ENCODE measurements at places on chromosomes 7 and 10.

DNA sequence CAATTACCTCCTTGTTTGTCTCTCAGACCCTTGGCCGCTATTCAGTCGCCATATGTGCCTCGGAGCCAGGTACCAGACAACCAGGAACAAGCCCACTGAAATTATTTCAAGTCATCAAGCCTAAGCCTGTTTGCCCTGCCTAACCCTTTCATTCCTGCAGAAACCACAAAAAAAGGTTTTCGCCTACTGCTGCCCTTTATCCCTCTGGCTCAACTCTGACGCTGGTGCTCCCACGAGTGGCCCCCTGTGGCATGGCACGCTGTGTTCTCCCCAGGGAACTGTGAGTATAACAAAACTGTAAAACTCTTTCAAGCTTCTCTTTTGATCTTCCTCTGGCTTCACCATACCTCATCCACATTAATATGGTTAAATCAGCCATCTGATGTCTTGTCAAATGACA lies 215.7 kb upstream of the CDC14C start:
- no peaks in the 10 kb centered on the region for H3K27me3 ChIP-seq
- H3K4me1 ChIP-seq, result no peaks in the 10 kb centered on the region
- DNase-seq, result no peak

- no peak overlapping the region for H3K27ac ChIP-seq
- DNase-seq, result no peak
- no peaks in the 10 kb centered on the region for H3K4me1 ChIP-seq
- H3K4me3 ChIP-seq, result no peak overlapping the region
- H3K27me3 ChIP-seq, result peaks cover 5% of the 10 kb centered on the region
- H3K36me3 ChIP-seq, result no peaks in the 10 kb centered on the region
Observed at GRCh38 chr7:1611708-1612241, 41.9 kb upstream of the PSMG3 start.

- H3K4me1 ChIP-seq, result no peaks in the 10 kb centered on the region
- peaks cover 19% of the 10 kb centered on the region for H3K27me3 ChIP-seq
- H3K36me3 ChIP-seq, result no peaks in the 10 kb centered on the region
Observed at GRCh38 chr7:30936650-30937245, 25.1 kb downstream of the AQP1 start.

DNA sequence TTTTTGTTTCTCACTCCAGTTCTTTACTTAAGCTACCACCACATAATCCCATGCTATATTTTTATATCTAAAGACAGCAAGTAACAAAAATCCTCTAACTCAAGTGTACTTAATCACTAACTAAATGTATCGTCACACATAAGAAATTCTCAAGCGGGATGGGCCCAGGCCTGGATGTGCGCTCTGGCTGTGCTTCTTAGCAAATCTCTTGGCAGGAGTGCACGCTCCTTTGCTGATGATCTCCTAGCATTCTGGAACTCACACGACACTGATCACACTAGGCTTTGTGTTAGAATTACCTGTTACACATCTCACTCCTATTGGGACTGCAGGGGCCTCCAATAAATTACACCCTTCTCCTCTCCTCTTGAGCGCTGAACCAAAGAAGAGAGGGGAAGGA lies 46.7 kb upstream of the CALD1 start:
- DNase-seq, result no peak
- peaks cover 18% of the 10 kb centered on the region for H3K36me3 ChIP-seq
- H3K27me3 ChIP-seq, result no peaks in the 10 kb centered on the region
- H3K4me3 ChIP-seq, result no peak overlapping the region
- peak overlapping the region; percentile 77 for H3K27ac ChIP-seq

DNA sequence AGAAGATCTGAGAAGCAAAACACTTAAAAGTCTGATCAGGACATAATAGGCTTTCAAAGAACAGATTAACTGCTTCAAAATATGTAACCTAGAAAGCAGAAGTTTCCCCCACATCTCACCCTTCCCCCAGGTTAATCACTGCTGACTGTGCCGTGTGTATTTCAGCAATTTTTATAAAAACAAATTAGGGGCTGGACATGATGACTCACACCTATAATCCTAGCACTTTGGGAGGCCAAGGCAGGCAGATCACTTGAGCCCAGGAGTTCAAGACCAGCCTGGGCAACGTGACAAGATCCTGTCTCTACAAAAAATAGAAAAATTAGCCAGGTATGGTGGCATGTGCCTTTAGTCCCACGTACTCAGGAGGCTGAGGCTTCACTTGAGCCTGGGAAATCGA lies 67.6 kb upstream of the GATA3 start:
- no peaks in the 10 kb centered on the region for H3K27me3 ChIP-seq
- DNase-seq, result no peak

GRCh38 chr10:120606051-120606764 lies 149.2 kb downstream of the PLPP4 start:
- no peak overlapping the region for H3K27ac ChIP-seq
- DNase-seq, result no peak
- no peaks in the 10 kb centered on the region for H3K36me3 ChIP-seq
- H3K27me3 ChIP-seq, result no peaks in the 10 kb centered on the region
- no peaks in the 10 kb centered on the region for H3K4me1 ChIP-seq
